ENCODE measurements at places on chromosomes 6 and 20. TPM values are rescaled to one million over a fixed set of nuclear protein-coding genes. Genes with fewer than 3 reads are reported as not detected.

Gene PAK5
- not detected for total RNA-seq

Gene SGK2
- 0.32 TPM for total RNA-seq

DNA sequence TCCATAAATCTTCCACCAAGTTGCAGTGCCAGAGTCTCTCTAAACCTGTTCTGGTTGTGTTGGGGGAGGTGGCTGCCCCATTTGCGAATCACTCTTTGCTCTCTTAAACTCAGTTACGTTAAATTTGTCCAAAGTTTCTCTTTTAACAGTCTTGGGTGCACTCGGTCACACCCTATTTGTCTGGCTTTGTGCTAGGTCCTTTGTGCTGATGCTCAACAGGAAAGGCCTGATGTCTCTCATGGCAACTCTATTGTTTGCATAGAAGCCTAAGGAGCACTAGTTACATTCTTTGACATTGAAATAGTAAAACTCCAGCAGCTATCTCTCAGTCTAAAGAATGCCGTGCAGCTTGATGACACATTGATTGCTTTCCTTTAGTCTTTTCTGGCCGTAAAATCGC lies 105.1 kb downstream of the TRMT11 start:
- DNase-seq: no peak

GRCh38 chr6:70221025-70221714 lies 81.7 kb downstream of the COL9A1 start:
- no peak for DNase-seq

GRCh38 chr20:58071991-58072390 lies 156.5 kb downstream of the ANKRD60 start:
- no peak for DNase-seq

- no peak for DNase-seq
Observed at GRCh38 chr6:158185729-158186456, 17.7 kb downstream of the GTF2H5 start.

GRCh38 chr6:26594730-26595632 lies 1.8 kb upstream of the ABT1 start:
- no peak for DNase-seq

- no peak for DNase-seq
Observed at GRCh38 chr6:149934249-149935156, 7.3 kb upstream of the ULBP2 start.
